Renal pelvis (tissue), 12 donors: ENCODE measurements at places on chromosomes 5 and 9.

GRCh38 chr5:78000191-78000590 lies 224.1 kb upstream of the TBCA start:
- no peak for DNase-seq

- no peak for DNase-seq
Observed at GRCh38 chr9:4517274-4517673, 27.0 kb downstream of the SLC1A1 start.

DNA sequence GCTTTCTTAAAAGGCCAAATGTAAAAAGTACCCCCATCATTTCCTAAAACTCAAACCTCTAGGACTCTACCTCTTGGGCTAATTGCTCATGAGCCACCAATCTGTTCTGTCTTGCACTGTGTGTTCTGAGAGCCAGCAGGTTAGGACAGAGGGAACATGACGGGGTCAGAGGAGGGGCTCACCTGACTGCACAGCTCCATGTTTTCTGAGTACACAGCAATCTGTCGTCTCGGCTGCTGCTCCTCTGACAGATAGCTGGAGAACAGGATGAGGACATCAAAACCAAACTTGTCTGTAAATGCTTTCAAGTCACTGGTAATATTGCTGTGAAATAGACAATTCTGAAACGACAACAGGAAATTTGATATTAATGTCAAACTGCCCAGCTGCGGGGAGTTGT lies 50.9 kb upstream of the PCA3 start:
- DNase-seq = peak; percentile 41

DNA sequence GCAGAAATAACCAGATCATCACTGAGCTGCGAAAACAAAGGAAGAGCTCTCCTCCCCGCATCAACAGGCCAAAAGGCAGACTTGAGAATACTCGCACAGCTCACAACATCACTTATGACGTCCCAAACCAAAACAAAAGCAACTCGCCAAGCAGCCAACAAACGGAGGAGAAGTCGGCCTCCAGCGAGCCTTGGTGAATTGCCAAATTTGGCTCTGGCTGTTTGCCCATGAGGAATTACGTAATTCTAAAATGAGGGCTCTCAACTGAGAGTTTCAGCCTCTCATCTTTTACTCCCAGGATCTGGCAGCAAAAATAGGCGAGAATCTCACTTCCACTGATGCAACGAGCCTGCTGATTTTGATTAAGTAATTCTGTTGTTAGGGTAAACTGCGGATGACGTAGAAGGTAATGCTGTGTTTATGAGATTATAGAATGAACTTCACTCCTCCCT lies 51.7 kb upstream of the SEMA6A start:
- peak; percentile 65 for DNase-seq
